ENCODE measurements at places on chromosomes 1 and 21.

DNA sequence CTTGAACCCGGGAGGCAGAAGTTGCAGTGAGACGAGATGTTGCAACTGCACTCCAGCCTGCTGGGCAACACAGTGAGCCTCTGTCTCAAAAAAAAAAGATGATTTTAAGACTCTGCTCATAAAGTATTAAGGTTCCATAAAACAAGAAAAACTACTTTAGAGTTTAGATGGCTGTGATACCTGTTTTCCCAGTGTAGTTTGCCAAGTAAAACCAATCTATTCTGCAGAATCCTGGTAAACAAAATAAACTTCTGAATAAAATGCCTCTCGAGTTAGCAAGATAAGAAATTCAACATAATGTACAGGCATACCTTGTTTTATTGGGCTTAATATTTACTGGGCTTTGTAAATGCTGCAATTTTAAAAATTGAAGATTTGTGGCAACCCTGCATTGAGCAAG is 30.8 kb downstream of the LTN1 start:
- no peak for DNase-seq

- DNase-seq, result no peak
These were observed 30.6 kb downstream of the DNAJC6 start for GRCh38 chr1:65339866-65340468.

GRCh38 chr1:224435999-224436398 is 1.4 kb upstream of the WDR26 start:
- DNase-seq, result no peak

DNA sequence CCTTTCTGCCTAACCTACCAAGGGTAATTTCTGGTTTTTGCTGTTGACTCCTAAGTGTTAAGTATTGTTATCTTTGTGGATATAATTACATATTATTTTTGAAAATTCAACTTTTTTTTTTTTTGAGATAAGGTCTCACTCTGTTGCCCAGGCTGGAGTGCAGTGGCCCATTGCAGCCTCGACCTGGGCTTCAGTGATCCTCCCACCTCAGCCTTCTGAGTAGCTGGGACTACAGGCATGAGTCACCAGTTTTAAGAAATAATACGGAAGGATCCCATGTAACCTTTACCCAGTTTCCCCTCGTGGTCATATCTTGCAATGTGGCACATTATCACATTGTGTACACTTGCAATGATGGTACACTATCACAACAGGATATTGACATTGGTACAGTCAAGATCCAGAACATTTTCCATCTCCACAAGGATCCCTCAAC is 3.1 kb downstream of the CHD1L start:
- DNase-seq, result no peak

GRCh38 chr1:228001738-228002535 is 4.9 kb upstream of the WNT3A start:
- no peak for DNase-seq

DNA sequence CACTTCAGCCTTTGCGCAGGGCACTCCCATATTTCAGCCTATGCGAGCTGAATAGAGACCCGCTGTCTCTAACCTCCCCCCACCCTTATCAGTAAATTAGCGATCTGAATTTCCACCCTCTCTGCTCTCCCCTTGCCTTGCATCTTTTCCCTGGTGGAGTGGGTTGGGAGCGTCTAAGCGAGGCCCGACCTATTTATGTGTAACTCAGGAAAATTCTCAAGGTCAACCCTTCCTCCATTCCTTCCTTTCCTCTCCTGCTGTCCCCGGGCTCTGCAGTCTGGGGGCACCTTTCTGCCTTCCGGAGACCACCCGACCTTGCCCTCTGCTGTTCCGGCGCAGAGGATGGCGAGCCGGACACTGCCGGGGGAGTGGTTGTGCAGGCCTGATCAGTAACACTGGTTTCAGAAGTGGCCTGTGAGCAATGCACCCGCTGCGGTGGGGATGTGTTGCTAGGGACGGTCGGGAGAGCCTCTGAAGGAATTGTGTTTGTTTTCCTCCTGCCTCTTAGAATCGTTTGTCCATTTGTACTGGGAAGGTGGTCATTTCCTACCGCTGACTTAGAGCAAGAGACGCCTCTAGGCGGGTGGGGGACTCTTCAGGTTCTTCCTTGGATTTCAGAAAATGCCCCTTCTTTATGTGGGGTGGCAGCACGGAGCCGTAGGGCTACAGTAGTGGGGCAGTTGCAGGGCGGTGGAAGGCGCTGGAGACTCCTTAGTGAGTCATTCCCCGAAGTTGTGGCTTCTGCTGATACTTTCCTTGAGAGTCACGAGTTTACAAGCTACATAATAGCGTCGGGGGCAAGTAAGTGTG is 513 bp downstream of the MGST3 start:
- DNase-seq, result no peak

GRCh38 chr1:68791800-68792199 is 294.9 kb upstream of the DEPDC1 start:
- no peak for DNase-seq

DNA sequence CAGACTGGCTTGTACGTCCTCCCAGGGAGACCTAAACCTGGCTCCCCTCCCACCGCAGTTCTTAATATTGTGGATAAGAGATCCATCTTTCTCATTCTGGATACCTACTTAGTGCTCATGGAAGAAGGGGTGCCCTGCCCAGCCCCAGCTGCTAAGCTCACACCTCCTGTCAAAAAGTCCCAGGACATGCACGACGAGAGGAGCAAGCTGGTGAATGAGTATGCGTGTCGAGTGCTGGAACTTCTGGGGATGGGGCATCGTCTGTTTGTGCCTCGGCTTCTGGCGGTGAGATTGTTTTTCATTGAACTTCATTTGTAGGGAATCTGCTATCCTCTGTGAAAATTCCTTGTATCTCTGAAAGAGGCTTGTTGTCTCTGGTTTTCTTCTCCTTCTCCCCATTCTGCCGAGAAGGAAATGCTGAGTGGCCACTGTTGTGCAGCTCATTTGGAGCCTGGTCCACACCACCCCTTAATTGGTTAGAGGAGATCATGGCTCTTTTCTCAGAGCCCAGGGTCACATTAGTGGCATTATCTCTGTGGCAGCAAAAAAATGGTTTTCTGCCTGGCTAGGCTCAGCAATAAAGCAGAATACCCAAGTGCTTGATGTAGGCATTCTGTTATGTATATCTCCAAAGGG is 199.4 kb upstream of the CACYBP start:
- no peak for DNase-seq

- no peak for DNase-seq
These were observed 64.1 kb upstream of the WDR26 start for GRCh38 chr1:224498574-224499170.

- no peak for DNase-seq
These were observed 25.8 kb downstream of the SSBP3 start for GRCh38 chr1:54380290-54380882.

GRCh38 chr21:46289655-46290179 is 3.6 kb downstream of the YBEY start:
- DNase-seq, result no peak

- DNase-seq, result no peak
These were observed 21.4 kb upstream of the PADI4 start for GRCh38 chr1:17286646-17287045.

DNA sequence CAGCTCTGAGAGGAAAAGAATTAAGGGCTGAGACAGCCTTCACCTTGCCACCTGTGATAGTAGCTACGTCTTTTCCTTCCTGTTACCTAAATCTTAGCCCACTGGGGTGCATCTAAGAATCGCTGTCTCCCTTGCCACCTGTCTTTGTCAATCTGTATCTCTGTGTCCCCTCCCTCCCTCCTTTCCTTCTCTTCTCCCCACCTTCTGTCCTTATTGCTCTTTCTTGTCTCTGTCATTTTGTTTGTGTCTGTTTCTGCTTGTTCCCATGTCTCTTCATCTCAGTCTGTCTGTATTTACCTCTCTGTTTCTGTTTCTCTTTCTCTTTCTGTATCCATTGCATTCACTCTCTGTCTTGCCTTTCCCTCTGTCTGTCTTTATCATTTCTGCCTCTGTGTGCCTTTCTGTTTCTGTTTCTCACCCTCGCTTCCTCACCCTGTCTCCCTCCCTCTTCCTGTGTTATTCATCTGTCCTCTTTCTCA is 30.2 kb downstream of the SLC22A15 start:
- no peak for DNase-seq

GRCh38 chr1:156963621-156964020 is 43.2 kb downstream of the LRRC71 start:
- no peak for DNase-seq

DNA sequence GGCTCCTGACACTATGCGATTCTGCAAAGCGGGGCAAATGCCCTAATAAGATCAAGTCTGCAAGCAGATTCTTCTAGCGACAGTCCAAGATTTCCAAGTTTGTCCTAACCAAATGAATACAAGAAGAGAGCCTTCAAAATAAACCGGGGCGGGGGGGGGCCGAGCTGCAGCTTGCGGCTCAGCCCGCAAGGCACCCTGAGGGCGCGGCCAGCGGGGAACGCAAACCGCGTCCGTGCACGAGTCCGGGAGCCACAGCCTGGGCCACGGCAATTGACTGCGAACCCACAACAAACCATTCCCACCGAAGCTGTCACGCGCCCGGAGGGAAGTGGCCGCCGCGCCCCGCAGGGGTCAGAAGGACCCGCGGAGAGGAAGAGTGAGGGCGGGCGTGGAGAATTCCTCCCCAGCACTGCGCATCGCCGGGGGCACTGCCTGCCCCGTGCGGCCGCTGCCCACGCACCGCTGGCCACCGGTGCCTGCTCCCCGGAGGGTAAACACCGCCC is 687 bp downstream of the TGFBR3 start:
- DNase-seq, result no peak

GRCh38 chr1:178870944-178871343 is at the start of gene ANGPTL1:
Gene ANGPTL1, minus strand, starts transcription at chr1:178871077. Its CDS starts 5,301 bp downstream, at chr1:178865776.
- no peak for DNase-seq

- DNase-seq, result no peak
These were observed 2.5 kb upstream of the LHX8 start for GRCh38 chr1:75131565-75132241.

- DNase-seq, result no peak
These were observed 120.7 kb downstream of the ITSN1 start for GRCh38 chr21:33762803-33763581.

GRCh38 chr1:172236958-172237357 is 183.5 kb upstream of the C1orf105 start:
- no peak for DNase-seq

DNA sequence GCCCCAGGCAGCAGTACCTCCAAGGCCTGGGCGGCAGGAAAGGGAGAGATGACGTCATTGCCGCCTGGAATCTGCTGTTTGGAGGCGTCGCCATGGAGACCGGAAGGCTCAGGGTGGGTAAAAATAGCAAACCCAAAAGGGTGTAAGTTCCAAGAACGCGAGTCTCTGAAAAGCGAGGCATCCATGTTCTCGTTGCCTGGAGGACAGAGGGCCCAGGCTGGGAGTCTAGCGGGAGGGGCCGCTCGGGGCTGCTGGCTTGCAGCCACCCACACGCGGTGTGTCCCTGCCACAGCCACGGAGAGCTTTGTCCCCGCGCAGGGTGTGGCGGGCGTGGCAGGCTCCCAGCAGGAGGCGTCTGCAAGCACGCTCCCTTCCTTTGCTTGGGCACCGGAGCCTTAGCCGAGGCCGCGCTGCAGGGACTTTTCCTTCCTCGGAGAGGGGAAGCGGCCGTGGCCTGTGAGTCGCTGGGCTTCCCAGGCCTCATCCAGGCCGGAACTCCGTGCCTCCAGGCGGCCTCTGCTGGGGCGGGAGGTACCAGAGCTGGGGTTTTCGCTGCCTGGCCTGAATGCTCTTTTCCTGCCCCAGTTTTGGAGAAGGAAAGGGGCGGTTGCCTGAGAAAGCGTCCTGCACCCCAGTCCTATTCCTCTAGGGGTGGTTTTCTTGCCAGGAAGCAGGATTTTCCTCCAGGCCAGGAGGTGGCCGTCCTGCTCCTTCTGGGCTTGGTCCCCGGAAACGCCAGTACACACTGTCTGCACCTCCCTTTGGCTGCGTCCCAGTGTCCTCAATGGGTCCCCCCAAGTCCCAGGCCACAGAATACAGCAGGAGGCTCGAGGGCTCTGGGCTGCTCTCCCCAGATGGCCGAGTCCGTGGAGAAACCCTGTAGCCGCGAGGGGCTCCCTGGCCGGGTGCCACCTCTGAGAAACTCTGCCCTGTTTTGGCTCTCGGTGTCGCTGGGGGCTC is 15.3 kb upstream of the SKI start:
- no peak for DNase-seq

GRCh38 chr1:11078631-11079030 is 18.8 kb upstream of the SRM start:
- DNase-seq, result no peak

- DNase-seq, result no peak
These were observed 107.9 kb downstream of the FGGY start for GRCh38 chr1:59404796-59405195.

DNA sequence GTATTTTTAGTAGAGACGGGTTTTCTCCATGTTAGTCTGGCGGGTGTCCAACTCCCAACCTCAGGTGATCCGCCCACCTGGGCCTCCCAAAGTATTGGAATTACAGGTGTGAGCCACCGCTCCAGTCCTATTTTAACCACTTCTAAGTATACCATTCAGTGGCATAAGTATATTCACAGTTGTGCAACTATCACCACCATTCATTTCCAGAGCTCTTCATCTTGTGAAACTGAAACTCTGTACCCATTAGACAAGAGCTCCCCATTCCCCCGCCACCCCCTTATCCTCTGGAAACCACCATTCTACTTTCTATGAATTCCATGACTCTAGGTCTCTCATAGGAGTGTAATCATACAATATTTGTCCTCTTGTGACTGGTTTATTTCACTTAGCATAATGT is 40.2 kb upstream of the CAMTA1 start:
- DNase-seq, result no peak

GRCh38 chr1:214901718-214902117 is 180.8 kb upstream of the KCNK2 start:
- DNase-seq, result no peak

GRCh38 chr1:110310300-110310699 is 28.9 kb upstream of the RBM15 start:
- DNase-seq, result no peak

- DNase-seq, result no peak
These were observed 5.2 kb upstream of the PLA2G2D start for GRCh38 chr1:20124456-20125057.

DNA sequence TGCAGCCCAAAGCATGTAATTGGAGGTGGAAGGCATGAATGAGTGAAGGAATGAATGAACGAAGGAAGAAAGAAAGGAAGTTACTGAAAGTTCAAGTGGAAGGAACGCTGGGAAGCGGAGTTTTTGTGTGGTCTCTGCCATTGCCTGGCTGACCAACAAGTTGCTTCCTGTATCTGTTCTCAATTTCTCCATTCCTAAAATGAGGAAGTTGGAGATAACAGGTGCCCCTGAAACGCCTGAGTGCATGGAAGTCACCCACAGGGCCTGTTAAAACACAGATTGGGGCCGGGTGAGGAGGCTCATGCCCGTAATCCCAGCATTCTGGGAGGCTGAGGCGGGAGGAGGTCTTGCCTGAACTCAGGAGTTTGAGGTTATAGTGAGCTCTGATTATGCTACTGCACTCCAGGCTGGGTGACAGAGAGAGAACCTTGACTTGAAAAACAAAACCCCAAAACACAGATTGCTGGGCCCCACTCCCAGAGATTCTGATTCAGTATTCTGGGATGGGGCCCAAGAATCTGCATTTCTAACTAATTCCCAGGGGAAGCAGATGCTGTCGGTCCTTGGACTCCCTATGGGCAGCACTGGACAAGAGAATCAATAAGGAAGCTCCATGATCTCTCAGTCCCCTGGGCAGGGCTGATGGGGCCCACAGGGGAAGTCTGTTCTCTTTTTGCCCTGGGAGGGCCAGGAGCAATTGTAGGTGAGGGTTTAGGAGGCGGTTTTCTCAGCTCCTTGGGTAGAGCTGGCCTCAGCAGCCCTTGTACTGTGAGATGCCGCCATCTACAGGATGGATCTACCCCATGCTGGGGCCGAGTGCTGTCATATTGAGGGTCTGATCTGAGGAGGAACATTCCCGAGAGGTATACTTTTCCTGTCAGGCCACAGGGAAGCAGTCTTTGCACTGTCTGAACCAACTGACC is 3.3 kb upstream of the CNR2 start:
- no peak for DNase-seq

- DNase-seq, result no peak
These were observed 240.3 kb downstream of the LMX1A start for GRCh38 chr1:165116171-165116570.
